Heart left ventricle (tissue), 16 donors: ENCODE measurements at places on chromosomes 2 and 18. TPM values are rescaled to one million over a fixed set of nuclear protein-coding genes. Genes with fewer than 3 reads are reported as not detected.

DNA sequence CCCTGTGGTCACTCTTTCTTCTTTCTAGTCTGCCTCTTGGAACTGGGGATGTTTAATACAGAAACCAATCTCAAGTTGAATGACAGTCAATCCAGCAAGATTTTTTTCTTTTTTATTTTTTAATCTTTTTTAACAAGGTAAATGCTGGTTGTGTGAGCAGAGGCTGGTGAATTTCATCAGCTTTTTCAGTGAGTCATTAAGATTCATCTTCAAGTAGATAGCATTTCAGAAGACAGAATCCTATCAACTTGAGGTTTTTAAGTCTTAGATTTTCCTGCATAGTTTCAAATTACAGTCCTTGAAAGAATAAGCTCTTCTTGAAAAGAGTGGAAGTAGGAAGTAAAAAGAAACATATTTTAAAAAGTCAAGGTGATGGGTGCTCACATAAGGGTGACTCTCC is 12.4 kb downstream of the SLC8A1 start:
- H3K36me3 ChIP-seq, result peaks cover 8% of the 10 kb centered on the region
- H3K4me1 ChIP-seq, result peaks cover 20% of the 10 kb centered on the region
- H3K27me3 ChIP-seq, result no peaks in the 10 kb centered on the region
- no peak overlapping the region for H3K4me3 ChIP-seq

GRCh38 chr2:132383956-132384355 is 32.6 kb upstream of the GPR39 start:
- no peak overlapping the region for H3K4me3 ChIP-seq
- H3K27me3 ChIP-seq, result no peaks in the 10 kb centered on the region
- no peaks in the 10 kb centered on the region for H3K36me3 ChIP-seq
- no peak for DNase-seq
- no peaks in the 10 kb centered on the region for H3K4me1 ChIP-seq
- H3K27ac ChIP-seq, result no peak overlapping the region

- H3K4me3 ChIP-seq, result no peak overlapping the region
- no peaks in the 10 kb centered on the region for H3K4me1 ChIP-seq
- H3K27me3 ChIP-seq, result peaks cover 13% of the 10 kb centered on the region
- no peak overlapping the region for H3K27ac ChIP-seq
- no peaks in the 10 kb centered on the region for H3K36me3 ChIP-seq
- DNase-seq, result no peak
These were observed 15.1 kb upstream of the C1QL2 start for GRCh38 chr2:119173556-119174060.

- no peaks in the 10 kb centered on the region for H3K36me3 ChIP-seq
- H3K4me1 ChIP-seq, result no peaks in the 10 kb centered on the region
- no peaks in the 10 kb centered on the region for H3K27me3 ChIP-seq
- DNase-seq, result no peak
- no peak overlapping the region for H3K27ac ChIP-seq
- no peak overlapping the region for H3K4me3 ChIP-seq
These were observed 346.6 kb downstream of the CBLN2 start for GRCh38 chr18:72197591-72197990.

DNA sequence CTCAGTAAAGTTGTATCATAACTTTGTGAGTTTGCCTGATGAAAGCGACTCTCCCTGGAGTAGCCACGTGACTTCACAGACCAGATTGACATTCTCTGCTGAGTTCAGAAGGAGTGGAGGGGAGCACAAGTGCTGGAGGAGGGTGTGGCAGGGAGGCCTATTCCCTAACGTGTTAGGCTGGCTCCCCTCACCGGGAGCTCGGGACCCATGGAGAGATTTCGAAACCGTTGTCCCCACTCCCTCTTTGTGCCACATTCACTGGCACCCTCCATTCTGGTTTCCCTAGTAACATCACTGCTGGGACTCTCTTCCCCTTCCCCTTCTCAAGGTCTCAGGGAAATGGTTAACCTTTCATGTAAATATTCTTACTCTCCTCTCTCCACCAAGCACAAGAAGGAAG is 279.9 kb downstream of the ALPK2 start:
- no peak for DNase-seq
- H3K27me3 ChIP-seq, result no peaks in the 10 kb centered on the region
- H3K4me1 ChIP-seq, result no peaks in the 10 kb centered on the region
- no peak overlapping the region for H3K4me3 ChIP-seq
- no peak overlapping the region for H3K27ac ChIP-seq
- no peaks in the 10 kb centered on the region for H3K36me3 ChIP-seq

GRP gene
- not detected for total RNA-seq

RPL37A gene
- total RNA-seq, result 1,726 TPM

VAPA gene
- total RNA-seq, result 289 TPM

CD8B gene
- total RNA-seq, result 0.42 TPM

SLC5A7 gene
- 0.11 TPM for total RNA-seq
